ENCODE measurements at places on chromosomes 11 and 22.

DNA sequence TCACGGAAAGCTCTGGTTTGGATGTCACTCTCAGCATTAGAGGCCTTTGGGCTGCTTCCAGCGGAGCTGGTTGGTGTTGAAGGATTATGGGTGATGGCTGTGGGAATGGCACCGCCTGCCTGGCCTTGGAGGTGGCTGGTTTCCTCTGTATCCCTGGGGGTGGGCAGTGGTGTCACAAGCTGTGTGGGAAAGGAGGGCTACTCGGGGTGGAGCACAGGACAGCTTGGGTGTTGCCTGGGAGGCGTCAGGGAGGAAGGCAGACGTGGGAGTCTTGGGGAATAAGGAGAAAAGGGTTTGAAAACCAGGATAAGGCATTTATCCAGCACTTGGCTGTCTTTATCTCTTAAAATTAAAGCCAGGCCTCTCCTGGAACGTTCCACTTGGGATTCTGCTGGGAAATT lies 71.8 kb downstream of the ADAMTS15 start:
- peak; percentile 72 for DNase-seq

DNA sequence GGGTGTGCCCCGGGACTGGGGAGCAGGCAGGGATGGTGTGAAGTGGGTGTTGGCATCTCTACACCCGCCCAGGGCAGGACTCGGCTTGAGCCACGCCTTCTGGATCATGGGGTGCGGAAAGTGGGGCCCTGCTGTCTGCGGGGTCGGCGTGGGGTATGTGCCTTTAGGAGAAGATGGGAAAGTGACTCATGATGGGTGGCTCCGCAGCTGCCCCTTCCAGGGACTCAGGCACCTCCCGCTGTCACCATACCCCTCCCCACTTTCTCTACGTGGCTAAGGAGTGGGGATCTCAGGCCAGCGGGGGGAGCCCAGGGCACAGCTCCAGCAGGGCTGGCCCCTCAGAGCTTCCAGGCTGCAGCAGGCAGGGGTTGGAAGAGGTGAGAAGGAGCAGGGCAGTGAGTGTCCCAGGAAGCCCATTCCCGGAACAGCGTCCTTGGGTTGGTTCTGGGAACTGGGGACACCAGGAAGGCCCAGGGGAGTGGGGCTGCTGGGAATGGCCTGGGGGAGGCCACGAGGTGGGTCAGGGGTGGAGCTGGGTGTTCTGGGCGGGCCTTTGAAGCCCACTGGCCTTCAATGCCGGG lies 102.9 kb upstream of the FGF3 start:
- no peak for DNase-seq

DNA sequence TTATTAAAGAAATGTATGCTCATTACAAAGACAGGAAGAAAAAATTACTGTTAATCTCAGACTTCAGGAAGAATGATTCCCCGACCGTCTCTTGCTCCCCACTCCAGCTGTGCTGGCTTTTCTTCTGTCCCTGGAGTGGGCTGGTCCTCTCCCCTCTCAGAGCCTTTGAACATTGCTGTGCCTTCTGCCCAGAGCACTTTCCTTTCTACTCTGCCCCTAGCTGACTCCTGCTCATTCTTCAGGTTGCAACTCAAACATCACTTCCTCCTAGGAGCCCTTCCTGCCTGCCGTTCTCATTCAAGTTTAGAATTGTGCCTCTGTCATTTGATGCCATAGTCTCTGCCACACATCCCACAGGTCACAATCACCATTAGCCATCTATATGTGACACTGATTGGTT lies 329.5 kb downstream of the MIAT start:
- DNase-seq = no peak

- no peak for DNase-seq
These were observed 16.1 kb downstream of the SCARF2 start for GRCh38 chr22:20421507-20421874.

DNA sequence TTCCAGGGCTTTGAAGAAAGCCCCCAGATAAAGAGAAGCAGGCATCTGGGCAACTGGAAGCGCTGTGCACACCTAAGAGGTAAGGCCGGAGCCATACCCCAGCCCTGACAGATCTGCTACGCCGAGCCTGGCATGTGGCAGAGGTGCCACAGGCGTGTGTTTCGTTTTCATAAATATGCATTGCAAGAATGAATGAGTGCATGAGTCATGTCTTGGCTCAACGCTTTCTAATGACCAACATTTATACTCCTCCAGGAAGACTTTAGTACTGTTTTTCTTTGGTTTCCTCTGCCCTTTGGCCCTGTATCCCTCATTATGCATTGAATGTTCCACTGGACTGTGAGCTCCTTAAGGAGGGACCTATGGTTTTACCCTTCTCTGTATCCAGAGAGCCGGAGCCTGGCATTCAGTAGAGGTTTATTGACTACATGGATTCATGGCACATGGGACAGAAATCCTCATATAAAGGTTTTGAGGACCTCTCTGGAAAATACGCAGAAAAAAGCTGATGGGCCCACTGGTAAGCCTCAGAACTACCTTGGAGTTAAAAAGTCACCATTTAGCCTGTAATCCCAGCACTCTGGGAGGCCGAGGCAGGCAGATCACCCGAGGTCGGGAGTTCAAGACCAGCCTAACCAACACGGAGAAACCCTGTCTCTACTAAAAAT lies 38.9 kb upstream of the CSNK2A3 start:
- peak; percentile 69 for DNase-seq

- DNase-seq = no peak
These were observed 7.8 kb downstream of the PIK3IP1 start for GRCh38 chr22:31284281-31285155.

GRCh38 chr11:41040474-41040873 lies 419.0 kb downstream of the LRRC4C start:
- DNase-seq = no peak

- no peak for DNase-seq
These were observed 61.8 kb upstream of the CRYBB3 start for GRCh38 chr22:25137577-25138525.

DNA sequence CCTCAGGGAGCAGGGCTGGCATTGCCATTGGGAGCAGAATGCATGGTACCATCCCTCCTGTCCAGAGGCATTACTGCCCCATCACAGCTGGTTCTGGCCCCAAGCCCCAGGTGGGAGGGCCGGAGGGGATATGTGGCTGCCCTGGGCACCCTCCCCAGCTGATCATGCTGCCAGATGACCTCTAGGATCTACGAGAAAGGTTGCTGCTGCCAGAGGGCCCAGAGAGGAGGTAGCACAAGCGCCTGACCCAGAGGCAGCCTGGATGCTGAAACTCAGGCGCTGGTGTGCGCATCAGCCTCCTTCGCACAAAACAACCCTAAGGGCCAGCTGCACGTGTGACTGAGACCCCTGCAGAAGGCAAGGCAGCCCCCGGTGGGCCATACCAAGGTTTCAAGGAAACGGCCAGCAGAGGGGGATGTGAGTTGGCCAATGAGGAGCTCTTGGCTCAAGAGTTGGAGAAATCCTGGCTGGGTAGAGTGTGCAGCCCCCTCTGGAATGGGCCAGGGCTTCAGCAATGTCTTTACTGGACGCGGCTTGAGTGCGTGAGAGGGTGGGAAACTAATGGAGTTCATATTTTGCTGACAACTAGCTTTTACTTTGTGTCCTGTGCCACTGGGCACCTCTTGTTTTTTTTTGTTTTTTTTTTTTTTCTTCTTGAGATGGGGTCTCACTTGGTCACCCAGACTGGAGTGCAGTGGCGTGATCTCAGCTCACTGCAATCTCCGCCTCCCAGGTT lies 88.3 kb upstream of the PARVA start:
- DNase-seq = no peak

- no peak for DNase-seq
These were observed 89.5 kb downstream of the TBC1D22A start for GRCh38 chr22:46851941-46852340.

DNA sequence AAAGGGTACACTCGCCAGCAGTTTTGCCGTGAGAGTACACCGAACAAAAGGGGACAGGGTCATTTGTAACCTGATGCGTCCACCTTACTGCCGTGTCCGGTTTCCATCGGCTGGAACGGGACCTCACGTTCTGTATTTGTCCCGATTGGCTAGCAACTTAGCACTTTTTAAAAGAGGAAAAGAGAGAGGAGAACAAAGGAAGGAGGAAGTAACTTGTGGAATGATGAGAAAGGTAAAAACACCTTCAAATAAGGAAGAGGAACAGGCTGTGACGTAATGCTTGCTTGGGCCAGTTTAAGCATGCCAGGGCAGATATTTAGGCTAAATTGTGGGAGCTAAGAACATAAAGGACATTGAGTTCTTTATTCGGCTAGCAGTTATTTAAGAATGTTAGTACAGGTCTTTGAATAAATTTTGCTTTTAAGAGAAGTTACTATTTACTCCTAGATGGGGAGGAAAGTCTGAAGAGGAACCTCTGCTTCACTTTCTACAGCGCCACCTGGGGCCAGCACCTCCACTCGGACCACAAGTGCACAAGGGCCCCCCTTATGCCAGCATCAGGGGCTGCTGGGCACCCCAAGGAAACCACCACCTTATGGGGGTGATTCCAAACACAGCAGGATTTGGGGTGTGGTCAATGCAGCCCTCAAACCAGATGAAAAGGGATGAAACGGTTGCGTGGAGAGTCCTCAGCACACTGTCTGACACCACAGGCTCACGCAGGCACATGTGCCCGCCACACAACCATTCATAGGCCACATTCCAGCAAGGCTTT lies 5.8 kb downstream of the ARSA start:
- no peak for DNase-seq

- DNase-seq = no peak
These were observed 74.3 kb downstream of the DHCR7 start for GRCh38 chr11:71373791-71374454.

DNA sequence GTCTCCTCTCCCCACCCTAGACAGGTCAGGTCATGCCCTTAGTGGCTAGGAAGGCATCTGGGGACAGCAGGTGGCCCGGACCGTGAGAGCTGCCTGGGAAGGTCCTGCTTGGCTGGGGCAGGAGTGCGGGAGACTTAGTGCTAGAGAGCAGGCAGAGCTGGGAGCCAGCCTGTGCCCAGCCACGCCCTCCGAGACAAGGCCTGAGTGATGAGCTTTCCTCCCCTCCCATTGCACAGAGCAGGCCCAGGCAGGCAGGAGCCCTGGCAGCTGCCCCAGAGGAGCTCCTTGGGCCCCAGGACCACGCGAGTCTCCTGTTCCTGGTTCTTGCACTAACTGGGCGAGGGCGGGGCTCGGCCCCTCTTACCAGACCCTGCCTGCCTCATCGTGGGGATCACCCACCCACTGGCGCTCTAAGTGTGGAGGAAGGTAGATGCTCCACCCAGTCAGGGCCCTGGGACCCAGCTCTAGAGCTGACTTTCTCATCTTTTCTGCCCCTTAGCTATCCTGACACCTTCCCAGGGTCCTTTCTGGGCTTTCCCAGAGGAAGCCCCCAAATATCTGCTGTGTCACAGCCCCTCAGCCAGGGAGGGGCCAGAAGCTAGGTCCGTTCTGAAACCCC lies 44.9 kb downstream of the MACROD1 start:
- peak; percentile 51 for DNase-seq

DNA sequence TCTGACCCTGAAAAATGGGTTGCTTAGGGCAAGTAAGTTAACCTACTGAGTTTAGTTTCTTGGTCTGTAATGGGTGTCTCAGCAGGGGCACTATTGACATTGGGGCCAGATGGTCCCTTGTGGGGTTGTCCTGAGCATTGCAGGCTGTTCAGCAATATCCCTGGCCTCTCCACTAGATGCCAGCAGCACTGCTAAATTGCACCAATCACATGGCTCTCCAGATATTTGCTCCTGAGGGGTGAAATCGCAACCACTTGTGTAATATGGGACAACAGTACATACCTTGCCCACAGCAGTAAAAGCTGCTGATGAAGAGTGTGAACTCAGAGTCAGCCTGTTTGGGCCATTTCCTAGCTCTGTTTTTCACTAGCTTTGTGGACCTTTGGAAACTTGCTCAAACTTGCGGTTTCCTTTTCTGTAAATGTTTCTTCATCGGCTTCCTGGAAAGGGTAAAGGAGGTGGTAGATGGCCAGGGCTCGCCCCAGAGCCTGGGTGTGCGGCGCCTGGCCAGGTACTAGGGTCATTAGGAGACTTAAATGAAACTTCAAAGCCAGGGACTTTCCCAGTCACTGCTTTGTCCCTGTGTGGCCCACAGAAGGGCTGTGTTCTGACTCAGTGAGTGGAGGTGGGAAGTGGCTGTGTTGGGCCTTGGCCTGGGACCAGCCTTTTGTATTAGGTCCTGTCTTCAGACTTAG lies 13.0 kb downstream of the NCF4 start:
- DNase-seq = peak; percentile 44

GRCh38 chr22:33116841-33117547 lies 58.8 kb upstream of the SYN3 start:
- DNase-seq = no peak

DNA sequence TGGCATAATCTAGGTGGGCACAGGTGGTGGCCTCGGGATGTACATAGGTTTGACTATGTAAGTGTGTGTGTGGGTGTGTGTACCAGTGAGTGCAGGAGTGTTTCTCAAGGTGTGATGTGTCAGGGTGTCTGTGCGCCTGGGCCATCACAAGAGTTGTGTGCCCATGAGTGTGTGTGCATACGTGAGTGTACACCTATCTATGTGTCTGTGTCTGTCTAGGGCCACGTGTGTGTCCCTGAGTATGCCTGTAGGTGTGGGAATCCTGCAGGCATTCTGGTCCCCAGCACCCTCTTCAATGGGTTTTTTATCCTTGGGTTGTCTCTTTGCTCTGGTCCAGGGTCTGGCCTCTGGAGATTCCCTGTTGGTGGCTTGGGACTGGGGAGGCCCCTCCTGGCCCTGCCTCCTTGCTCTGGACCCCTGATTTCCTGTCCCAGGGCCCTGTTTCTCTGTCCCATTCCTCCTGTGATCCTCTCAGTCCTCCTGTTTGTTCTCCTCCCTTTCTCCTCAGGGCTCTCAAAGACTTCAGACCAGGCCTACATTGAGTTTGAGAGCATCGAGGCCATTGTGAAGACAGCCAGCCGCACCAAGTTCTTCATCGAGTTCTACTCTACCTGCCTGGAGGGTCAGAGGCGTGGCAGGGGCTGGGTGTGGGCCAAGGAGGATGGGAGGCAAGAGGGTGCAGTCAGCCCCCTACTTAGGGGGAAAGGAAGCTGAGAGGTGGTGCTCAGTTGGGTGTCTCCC lies 9.4 kb downstream of the INPPL1 start:
- no peak for DNase-seq

DNA sequence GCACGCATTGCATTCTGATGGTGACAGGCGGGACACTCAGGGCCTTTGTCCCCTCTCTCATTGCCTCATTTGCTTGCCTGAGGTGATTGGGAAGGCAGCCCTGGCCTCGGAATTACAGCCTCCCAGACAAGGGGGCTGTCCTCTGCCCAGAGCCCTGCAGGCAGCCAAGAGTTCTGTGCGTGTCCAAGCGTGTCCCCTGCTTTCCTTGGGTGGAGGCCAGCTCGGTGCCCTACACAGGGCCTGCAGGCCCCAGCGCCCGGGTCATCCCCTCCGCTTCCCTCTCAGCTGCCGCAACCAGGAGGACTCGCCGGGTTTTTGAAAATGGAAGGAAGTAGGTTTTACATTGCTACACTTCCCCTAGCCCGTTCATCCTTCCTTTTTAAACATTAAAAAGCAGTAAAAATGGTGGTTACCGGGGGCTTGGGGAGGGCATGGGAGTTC lies 1.9 kb downstream of the GRAMD4 start:
- no peak for DNase-seq

DNA sequence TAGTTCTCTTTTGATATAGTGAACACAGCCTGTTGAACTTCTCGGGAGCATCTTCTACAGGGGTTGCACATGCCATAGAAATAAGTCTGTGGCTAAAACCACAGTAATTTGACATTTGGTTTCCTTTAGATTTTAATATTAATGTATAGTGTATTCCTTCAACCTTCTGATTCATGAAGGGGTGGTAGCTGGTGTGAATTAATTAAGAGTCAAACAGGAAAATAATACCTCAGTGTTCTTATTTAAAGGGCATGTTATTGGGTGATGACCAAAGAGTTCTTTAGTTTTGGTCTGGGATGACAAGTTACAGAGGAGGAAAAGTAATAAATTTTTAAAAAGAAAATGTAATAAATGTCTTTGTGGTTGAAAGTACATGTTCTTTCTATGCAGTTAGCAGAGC lies 86.8 kb downstream of the PDHX start:
- no peak for DNase-seq

GRCh38 chr11:120137611-120138521 lies at the start of gene TRIM29:
TRIM29 (minus strand) TSS chr11:120138113; CDS start chr11:120138031, 82 bp downstream.
- DNase-seq = no peak

Measured in muscle of leg (tissue), 16 donors.